ENCODE measurements at places on chromosomes 4 and X. TPM values are rescaled to one million over a fixed set of nuclear protein-coding genes. Genes with fewer than 3 reads are reported as not detected.

Gene CXXC4
- total RNA-seq: 1.4 TPM

DNA sequence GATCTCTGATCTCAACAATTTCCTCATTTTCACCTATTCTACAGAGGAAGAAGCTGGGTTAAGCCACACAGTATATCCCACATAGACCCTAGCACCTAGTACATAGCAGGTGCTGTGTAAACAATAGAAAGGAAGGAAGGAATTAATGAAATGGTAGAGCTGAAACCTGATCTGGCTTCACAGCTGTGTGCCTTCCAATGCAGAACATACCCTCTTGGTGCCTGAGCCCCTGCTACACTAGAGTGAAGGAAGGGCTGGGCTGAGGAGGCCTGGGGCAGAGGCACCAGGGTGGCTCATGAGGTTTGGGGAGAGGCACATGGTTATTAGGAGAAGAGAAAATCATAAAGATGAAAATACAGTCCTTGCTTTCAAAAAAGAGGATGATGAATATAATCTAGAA lies 21.3 kb downstream of the LRRC66 start:
- no peak for DNase-seq

DNA sequence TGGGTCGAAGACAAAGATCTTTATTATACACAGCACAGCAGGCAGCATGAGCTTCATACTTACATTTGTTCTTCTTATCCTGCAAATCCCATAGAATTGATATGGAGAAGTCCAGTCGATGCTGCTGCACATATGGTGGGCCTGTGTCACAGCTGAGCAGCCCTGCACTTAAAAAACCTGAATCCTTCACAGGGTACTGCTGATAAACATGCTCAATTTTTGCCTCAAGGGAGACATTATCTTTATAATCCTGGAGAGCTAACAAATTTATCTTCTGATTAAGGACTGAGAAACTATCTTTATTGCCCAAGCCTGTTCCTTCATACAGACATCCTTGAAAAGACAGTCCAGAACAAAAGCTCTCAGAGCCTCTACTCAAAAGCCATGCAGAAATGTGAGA lies 434.4 kb upstream of the FAM47C start:
- DNase-seq: no peak

- no peak for DNase-seq
Observed at GRCh38 chr4:122914938-122915337, 7.5 kb downstream of the NUDT6 start.

GRCh38 chr4:73220815-73221214 lies 37.8 kb downstream of the ANKRD17 start:
- DNase-seq: no peak

DNA sequence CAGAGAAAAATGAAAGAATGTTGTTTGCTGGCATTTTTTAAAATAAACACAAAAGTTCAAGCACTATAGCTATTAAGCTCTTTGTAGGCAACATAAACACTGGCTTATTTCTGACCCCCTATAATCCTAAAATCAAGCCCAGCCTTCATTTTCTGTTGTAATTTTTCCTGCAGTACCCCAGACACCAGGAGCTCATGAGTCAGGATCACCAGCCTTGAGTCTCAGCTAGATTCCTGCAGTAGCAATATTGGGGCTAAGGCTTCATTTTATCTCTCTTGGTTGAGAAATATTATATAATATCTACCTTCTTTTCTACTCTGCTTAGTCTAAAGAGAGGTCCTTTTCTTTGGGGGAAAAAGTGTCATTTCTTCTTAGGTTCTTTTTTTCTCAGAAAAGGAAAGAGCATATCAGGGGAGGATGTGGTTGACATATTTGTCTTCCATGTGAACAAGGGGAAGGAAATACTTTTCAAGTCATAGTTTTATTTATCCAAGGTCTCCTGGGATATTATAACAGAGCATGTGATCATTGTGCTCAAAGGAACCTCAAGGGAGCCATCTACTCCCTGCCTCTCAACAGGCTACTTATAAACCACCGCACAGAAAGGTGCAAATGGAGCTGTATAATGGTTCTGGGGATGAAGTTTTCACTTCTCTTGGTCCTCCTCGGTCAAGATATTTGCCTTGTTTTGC lies 678.3 kb upstream of the NR3C2 start:
- DNase-seq: no peak
